ENCODE measurements at places on chromosomes 16 and 17.

DNA sequence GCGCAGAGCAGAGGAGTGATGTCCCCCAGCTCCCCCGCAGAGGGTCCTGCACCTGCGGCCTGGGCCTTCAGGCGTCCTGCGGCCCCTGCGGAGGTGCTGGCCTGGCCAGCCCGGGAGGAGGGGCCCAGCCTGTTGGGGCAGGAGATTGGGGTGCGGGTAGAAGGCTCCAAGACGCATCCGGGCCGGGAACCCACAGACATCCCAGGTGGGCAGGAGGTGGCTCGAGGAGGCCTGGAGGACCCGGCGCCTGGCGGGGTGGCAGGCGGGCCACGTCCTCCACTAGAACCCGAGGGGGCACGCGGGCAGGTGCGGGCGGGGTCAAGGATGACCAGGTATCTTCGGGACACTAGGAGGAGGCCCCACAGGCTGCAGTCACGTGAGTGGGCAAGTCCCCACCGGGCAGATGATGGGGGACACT is 647 bp upstream of the SECTM1 start:
- no peak for DNase-seq

DNA sequence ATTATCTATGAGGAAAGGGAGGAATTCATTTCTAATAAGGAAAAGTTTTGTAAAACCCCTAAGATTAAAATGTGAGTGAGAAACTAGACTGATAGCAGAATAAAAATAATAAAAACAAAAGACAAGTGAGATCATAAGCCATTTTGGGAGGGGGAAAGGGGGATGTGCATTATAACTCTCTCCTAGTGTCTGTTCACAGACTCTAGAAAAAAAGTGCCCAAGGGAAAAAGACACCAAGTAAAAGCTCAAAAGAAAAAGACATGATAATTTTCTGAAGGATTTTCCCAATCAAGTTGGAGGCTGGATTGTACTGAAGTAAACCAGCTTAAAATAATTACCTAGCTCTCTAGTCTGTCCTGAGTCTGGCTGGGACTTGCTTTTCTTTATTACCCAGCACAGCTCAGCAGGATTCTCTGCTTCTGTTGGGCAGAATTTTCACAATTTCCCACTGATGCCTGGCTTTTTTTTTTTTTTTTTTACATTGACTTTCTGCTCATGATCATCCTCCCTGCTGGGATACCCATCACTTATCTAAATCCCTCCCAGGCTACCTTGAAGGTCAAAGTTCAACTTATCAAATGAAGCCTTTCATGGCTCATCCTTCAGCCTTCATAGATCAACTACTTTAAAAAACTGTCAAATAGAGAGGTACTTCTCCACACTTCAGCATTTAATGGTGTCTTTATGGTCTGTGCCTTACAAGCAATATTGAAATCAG is 124.2 kb upstream of the KCNJ16 start:
- no peak for DNase-seq

DNA sequence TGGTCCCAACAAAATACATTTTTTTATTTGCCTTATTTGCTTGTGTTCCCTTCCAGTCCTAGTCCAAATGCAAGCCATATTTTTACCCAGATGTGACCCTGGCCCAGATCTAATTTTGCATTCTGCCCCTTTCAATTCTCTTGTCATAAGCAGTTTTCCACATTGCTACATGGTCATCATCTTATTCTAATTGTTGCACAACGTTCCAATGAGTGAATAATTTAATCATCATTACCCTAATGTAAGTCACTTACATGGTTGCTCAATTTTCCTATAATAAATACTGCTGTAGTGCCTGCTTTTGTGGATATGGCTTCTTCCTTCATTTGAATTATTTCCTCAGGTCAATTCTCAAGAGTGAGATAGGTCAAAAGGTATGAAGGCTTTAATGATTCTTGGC is 12.8 kb downstream of the RSAD1 start:
- DNase-seq = no peak

DNA sequence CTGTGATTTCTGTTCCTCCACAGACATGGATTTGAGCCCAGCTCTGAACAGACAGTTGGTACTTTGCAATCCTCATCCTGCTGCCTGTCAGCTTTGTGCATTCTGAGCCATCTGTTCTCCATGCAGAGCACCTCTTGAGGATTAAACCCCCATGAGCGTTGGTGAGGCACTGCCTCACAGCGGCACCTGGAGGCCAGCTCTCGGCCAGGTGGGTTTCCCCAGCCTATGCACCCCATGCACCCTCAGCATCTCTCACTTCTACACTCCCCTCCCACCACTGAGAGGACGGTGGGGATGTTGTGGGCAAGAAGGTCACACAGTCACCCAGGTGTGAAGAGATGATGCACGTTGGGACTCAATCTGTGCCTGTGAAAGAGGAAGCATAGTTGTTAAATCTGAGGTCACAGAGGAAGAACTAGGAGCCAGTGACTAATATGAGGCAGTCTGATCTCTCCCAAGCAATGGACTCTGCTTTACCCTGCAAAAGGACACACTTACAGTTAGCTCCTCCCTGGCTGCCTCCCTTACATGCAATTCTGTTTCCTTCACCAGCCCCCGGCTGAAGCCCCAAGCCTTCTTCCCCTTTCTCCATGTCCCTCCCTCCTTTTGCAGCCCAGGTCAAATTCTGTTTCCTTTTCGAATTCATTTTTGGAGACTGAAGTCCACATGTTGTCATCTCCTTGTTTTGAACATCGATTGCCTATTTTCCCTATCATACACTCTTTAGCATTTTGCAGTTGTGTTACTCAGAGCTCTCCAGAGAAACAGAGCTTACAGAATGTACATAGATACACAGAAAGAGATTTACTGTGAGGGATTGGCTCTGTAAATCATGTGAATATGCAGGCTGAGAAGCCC is 58.5 kb downstream of the HS3ST3B1 start:
- DNase-seq = no peak

DNA sequence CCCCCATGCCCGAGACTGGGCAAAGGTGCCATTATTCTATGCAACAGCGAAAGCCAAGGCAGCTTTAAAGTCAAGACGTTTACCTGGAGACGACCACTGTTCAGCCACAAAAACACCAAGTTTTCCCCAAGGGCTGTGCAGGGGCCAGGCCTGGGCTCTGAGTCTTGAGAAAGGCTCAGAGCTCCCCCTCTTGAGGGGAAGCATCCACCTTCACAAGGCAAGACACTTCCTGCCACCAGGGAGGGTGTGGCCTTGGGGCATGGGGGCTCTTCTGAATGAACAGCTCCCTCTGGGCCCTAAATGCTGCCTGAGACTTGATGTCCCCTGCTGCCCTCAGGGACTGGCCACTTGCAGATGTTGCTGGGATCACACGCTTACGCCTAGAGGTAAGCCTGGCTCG is 26.5 kb downstream of the PDIA2 start:
- no peak for DNase-seq

DNA sequence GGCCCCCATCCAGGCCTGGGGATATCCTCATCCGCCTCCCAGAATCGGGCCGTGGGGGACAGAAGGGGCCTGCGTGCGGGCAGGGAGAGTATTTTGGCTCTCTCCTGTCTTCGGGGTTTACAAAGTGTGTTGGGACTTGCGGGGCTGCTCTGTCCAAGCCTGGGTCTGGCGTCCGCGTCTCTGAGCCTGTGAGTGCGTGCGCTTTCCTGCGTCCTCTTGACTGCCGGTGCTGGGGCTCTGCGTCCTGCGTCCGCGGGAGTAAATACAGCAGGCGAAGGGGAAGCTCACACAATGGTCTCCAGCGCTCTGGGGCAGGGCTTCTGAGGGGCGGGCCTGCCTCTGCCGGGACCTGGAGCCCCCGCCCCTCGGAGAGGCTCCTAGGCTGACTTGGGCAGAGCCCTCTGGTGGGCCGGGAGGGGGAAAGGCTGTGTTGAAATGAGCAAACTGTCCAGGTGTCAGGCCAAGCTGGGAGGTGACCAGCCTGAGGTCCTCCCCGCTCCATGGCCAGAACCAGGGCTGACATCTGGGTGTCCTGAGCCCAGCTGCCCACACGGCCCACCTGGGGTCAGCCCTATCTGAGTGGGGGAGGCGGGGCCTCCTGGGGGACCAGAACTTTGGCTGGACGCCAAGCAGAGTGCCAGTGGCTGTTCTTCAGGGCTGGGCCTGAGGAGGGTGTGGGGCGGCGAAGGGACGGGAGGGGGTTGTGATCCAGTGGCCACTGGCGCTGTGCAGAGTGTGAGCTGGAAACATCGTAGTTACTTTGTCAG is 233.6 kb downstream of the SEC14L1 start:
- no peak for DNase-seq

DNA sequence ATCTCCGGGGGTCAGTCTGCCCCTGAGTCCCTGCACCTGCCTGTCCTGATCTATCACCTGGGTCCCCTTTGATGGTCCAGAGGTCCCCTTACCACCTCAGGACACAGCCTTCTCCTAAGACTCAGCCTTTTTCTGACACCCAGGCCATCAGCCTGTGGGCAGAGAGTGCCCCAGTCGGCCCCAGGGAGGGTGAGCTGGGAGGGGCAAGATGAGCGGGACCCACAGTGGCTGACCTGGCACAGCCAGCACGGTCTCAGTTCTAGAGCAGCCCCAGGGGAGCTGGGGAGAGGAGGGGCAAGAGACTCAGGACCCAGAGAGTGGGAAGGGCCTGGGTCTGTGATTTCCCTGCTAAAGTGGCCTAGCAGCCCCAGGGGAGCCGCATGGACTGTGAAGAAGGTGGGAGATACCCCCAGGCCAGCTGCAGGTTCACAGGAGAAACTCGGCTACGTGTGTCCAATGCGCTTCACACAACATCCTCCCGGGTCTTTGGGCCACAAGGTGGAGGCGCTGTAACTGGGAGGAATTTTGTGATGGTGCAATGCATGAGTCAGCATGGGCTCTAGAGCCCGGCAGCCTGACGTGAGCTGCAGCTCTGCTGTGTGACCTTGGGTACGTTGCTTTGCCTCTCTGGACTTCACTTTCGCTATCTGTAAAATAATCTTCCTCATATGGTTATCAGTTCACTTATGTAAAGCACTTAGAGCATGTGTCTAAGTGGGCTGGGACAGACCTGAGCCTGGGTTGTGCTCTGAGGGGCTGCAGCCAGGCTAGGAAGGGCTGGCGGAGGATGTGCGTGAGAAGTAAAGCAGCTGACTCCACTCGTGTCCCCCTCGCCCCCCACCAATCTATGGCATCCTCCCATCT is 67.2 kb upstream of the LHX1 start:
- DNase-seq = no peak

All from cortex of kidney (tissue), 1 donor.